ENCODE measurements at places on chromosomes 1 and 21.

DNA sequence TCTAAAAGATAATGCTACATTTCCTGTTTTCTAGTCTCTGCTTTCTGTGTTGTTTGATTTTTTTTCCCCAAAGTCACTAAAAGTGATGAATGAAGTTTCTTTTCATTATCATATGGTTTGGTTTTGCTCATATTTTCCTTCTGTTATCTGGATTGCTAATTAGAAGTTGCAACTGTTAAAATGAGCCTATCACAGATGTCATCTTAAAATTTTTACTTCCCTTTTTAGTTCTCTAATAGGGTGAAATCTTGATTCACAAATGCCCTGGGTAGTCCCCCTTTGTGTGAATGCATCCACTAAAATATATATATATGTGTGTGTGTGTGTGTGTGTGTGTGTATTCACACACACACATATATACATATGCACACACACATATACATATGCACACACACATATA lies 144.1 kb downstream of the GREM2 start:
- no peak for DNase-seq

GRCh38 chr1:19923137-19923952 lies at the start of gene PLA2G2E:
PLA2G2E (minus strand) TSS chr1:19923617; CDS start chr1:19923559, 58 bp downstream.
- DNase-seq: no peak

DNA sequence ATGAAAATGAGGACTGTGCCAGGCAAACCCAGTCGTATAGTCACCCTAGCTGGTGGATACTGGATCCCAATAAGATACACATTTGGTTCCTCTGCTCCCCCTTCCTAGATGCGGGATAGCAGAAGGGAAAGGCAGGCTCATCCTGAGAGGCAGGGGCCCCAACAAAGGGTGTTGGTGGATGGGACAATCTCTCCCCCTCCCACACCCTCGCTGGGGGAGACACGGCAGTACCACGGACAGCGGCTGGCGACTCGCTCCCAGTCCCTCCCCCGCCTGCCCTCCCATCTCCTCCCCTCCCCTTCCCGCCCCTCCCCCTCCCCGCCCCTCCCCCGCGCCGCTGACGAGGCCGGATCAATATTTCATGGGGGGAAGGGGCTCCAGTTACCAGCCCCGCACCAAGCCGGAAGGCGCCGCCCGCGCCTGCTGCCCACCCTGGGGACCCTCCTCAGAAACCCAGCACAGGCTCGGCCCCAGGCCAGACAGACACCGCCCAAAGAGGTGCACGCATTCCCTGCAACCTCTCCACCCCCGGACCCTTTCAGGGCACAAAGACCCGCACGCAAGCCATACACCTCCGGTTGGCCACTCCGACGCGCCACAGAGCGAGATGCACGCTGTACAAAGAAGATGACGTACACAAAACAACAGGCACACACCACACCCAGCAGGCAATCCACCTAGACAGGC lies 11.5 kb downstream of the RIMS3 start:
- no peak for DNase-seq

GRCh38 chr1:68221001-68221979 lies 11.0 kb downstream of the WLS start:
- no peak for DNase-seq

DNA sequence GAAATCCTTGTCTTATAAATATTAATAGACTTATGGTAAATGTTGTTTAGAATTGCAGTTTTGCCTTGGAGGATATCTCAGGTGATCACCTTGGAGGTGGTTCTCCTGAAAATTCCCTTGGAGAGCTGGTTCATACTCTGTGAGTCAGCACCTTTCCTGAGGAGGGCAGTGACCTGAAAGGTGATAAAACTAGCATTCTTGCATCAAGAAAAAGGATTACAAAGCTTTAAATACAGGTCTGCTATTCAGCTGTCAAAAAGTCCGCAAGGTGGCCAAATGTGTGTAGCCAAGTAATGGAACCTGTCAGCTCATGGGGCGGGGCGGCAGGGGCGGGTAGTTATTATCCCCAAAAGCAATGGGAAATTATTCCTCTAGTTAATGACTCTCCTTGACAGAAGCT lies 52.8 kb upstream of the EDARADD start:
- no peak for DNase-seq

- no peak for DNase-seq
Observed at GRCh38 chr1:154682254-154682653, 74.3 kb upstream of the ADAR start.

GRCh38 chr1:219999821-220000220 lies 46.5 kb downstream of the EPRS1 start:
- DNase-seq: no peak

DNA sequence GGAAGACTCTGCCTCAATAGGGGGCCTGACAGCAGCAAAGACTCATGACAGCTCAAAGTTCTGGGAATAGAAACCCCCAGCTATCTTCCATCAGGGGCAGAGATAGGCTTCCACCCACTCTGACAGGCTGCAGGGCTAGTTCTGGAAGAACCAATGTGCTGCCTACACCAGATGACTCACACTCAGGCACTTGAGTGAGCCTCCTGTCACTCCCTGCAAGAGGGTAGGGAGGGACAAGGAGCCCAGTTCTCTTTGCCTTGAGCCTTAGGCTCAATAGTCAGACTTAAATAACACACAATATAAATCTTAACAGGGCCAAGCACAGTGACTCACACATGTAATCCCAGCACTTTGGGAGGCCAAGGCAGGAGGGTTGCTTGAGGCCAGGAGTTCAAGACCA lies 386.4 kb downstream of the HHAT start:
- DNase-seq: peak; percentile 54

DNA sequence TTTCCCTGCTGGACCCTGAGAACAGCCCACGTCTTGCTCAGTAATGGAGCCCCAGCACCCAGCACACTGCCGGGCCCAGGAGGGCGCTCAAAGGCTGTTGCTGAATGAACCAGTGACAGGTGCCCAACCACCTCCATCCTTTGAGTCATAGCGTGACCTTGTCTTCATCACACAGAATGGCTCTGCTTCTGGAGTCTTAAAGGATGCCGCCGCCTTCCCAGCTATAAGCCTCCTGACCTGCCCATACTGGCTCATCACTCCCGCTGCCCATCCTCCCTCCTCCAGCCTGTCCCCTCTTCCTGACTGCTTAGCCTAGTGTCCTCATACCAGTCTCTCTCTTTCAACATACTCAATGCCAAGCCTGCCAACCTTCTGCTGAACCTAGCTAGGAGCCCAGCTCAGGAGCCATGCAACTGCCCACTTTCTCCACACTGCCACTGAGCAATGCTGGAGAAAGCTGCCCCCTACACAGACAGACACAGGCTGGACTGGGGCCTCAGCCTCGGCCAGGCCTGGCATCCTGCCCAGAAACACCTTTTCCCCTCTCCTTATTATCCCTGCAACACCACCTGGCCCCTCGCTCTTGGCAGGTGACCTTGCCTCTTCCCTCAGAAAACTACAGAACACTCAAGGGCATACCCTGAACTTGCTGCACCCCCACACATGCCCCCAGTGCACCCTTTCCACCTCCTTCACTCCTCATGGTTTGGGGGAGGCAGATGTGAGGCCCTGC lies 14.1 kb downstream of the TTC39A start:
- DNase-seq: no peak

DNA sequence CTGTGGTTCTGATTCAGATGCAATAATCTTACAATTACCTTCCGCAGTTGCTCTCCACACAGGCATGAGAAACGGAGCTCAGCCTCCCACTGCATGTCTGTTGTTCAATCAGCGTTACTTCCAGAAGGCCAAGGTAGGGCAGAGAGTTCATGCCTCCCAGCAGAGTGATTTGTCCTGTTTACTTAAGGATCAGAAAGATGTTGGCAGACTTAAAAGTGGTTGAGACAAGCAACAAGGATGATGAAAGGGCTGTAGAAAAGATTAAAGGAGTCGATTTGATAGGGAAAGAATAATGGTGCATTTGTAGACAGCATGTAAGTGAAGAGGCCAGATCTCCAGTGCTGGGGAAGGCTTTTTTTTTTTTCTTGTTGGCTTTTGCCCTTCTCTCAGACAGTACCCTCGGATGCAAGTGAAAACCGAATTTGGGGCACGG lies 26.6 kb downstream of the ARMH1 start:
- DNase-seq: no peak

- DNase-seq: no peak
Observed at GRCh38 chr1:21824926-21825325, 12.9 kb downstream of the LDLRAD2 start.

- DNase-seq: no peak
Observed at GRCh38 chr1:95382000-95382786, 148.2 kb downstream of the RWDD3 start.

DNA sequence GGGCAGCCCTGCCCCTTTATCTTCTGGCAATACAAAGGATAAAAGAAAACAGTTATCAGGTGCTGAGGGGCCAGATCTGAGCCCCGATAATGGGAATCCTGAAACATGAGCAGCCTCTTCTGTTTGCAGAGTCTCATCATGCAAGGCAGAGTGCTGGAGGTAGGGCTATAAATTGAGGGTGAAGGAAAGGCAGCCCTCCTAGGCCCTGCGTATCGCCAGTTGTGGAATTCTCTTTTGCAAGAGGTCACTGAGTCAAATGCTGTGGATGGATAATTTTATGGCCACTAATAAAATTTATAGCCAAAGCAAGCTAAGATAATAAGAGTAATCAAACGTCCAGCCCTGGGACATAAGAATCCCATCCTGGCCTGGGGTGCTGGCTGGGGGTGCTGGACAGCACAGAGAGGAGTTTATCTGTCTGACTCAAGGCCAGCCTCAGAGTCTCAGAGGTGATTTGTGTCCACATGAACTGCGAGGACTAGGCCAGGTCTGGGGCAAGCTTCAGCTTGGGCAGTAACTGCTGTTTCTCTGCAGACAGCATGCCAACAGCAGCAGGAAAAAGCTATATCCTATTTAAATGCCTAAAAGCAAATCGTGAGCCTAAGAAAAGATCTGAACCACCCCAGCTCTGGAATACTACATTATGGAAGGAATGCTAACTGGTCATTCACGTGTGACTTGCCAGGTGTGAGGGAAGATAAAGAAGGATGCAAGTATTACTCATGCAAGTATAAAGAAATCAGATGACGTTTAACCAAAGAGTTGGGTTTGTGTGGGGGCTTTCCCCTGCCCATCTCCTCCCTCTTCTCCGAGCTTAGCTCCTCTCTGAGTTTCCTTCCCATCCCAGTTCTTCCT lies 254.8 kb downstream of the KIF26B start:
- DNase-seq: no peak

DNA sequence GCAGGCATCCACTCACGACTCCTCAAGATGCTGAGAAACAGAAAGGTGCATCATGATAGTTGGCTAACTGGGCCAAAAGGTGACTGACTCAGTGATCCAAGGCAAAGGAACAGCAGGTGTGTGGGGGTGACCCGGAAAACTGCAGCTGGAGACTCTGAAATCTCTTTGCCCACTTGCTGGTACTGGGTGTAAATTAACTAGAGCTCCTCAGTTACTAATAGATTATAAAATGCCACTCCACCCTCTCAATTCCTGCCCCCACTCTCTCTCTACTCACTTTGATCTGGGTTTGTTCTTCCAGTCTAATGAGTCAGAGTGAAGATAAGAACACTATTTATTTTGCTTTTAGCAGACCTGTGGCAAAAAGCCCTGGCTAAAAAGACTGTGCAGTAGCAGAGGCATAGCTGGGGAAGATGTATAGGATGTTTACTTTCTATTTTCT lies 7.2 kb upstream of the PIGC start:
- no peak for DNase-seq

GRCh38 chr1:47317841-47318240 lies 3.9 kb upstream of the STIL start:
- DNase-seq: no peak

GRCh38 chr1:178953538-178954324 lies 72.0 kb upstream of the FAM20B start:
- DNase-seq: no peak

- DNase-seq: no peak
Observed at GRCh38 chr1:156257711-156258110, 9.9 kb upstream of the PAQR6 start.

DNA sequence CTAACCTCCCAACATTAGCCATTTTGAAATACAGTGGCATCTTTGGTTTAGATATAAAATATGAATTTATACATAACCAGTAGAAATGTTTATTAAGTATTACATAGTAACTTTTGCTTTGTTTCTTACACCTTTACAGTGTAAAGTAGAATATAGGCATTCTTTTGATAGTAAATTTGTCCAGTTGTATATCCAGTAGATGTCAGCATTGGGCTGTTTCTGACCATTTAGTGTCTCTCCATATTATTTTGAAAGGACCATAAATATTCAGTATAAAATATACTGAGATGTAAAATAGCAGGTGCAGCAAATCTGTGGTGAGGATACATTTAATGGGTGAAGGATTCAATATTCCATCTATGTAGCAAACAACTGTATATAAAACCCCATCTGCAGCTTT lies 115.8 kb upstream of the ZRANB2 start:
- DNase-seq: no peak

DNA sequence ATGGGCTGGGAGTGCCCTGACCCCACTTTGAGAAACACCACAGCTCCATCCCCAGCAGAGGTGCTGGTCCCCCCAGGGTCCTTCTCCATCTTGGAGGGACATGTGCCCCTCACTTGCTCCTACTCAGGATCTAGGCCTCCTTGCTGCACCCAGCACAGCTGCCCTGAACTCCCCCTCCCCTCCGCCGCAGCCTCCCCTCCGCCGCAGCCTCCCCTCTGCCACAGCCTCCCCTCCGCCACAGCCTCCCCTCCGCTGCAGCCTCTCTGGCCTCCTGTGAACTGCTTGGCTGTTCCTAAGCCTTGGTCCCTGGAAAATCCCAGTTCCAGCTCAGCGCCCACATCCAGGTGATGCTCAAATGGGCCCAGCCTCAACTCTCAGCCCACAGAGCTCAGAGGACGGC lies 15.9 kb upstream of the TSPEAR start:
- DNase-seq: no peak

GRCh38 chr1:231923491-231924041 lies 297.0 kb downstream of the DISC1 start:
- peak; percentile 30 for DNase-seq

GRCh38 chr1:119372503-119373086 lies 4.0 kb downstream of the HAO2 start:
- DNase-seq: no peak

DNA sequence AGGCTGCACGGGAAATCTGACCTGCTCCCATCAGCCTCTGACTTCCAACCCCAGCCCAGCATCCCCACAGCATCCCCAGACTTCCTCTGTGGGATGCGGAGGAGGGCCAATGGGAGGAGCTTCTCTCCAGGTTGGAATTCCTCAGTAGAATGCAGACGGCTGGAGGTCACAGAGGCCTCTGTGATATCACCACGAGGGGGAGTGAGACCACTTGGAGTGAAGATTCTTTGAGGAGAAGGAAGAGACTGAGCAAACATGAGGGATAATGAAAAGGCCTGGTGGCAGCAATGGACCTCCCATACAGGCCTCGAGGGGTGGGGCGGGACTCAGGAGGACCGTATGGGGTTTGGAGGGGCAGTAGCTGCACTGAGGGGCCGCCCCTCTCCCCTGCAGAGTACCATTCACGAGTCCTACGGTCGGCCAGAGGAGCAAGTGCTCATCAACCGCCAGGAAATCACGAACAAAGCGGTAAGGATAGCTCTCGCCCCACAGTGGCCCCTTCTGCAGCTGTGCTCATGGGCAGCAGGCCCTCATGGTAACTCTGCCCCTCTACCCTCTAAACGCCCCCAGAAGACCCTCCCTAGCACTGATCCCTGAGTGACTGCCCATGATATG lies at the start of gene CATSPER4:
Gene CATSPER4 (plus strand): TSS at position 230 of the 615 bp plus-strand sequence. CDS start 26 bp downstream, at position 256.
- DNase-seq: no peak

- no peak for DNase-seq
Observed at GRCh38 chr1:169443923-169444322, 16.6 kb upstream of the CCDC181 start.

- no peak for DNase-seq
Observed at GRCh38 chr1:24140741-24141181, 2.2 kb downstream of the IL22RA1 start.

GRCh38 chr1:43883321-43883720 lies 50.3 kb upstream of the ARTN start:
- no peak for DNase-seq

- no peak for DNase-seq
Observed at GRCh38 chr1:55334160-55334559, 119.0 kb upstream of the USP24 start.

All from occipital lobe (tissue), 3 donors.